ENCODE measurements at places on chromosomes 12 and 14.

- DNase-seq: no peak
These were observed 135.3 kb downstream of the AEBP2 start for GRCh38 chr12:19574601-19575000.

DNA sequence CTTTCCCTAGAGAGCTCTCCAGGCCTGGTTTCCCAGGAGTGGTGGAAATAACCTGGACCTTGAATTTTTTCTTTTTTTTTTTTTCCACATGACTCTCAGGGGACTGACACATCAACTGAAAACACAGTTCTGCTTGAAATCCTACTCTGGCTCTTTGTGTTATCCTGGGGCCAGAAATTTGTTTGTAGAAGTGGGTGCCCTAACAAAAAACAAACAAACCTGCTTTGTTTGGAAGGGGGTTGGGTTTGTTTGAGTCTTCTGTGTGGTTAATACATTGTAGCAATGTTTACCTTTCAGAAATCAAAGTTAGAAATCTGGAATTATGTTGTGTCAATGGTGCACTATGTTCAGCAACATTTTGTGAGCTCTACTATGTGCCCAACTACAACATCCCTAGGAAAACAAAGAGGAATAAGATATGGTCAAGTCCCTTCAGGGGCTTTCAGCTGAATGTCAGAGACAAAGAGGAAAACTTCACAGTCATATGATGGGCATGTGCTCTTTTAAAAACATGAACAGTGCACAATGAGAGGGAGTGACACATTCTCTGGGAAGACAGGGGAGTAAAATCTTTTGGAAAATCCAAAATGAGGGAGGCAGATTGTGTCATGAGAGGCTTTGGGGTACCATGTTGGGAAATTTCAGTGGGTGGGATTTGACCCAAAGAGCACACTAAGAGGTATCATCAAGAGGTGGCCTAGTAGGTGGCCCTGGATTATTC, 1.5 kb upstream of the IGF1 start:
- no peak for DNase-seq

- no peak for DNase-seq
These were observed 1.2 kb downstream of the MIPOL1 start for GRCh38 chr14:37198907-37199306.

- DNase-seq: no peak
These were observed 63.7 kb downstream of the PUS7L start for GRCh38 chr12:43694879-43695278.

GRCh38 chr14:69327507-69327906, 67.5 kb downstream of the GALNT16 start:
- no peak for DNase-seq

- no peak for DNase-seq
These were observed 1.3 kb upstream of the SLC41A2 start for GRCh38 chr12:104959335-104959841.

DNA sequence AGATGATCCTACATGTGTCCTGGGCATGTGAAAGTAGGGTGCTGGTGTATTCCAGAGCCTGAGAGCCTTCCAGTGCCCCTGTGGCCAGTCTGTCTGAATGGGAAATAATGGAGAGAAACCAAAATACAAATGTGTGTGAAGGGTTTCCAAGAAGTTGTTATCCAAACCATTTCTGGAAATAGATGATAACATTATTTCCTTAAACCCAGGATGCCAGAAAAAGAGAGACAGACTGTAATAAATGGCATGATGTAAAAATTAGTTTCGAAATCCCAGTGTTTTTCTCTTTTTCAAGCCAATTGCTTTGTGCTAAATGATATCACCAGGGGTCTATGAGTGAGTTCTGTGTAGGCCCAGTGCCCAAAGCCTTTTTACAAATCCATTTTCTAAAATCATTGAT, 175.3 kb downstream of the PHLDA1 start:
- DNase-seq: no peak

DNA sequence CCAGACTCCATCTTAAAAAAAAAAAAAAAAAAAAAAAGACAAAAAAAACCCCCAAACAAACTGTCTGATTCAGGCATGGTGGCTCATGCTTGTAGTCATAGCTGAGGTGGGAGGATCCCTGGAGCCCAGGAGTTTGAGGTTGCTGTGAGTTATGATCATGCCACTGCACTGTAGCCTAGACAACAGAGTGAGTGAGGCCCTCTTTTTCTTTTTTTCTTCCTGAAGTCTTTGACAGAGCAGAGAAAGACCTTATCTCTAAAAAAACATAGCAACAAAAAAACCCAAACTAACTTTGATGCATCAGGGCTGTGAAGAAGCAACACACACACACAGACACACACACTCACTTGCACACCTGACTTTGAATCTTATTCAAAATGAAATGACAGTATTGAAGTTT, 7.7 kb upstream of the AMN1 start:
- DNase-seq: no peak

DNA sequence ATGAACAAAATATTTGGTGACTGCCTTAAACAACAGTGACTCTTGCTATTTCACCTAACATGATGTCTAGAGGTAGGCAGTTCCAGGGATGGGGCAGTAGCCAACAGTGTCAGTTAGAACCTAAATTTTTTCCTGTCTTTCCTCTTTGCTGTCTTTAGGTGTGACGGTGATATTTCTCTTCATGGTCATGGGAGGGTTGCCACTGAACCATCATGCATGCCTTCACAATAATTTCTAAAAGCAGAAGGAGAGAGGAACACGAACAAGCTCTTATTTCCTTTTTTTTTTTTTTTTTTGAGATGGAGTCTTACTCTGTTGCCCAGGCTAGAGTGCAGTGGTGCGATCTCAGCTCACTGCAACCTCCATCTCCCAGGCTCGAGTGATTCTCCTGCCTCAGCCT, 2.4 kb downstream of the CCDC63 start:
- no peak for DNase-seq

GRCh38 chr14:103504991-103505565, 17.6 kb downstream of the CKB start:
- no peak for DNase-seq

All from NCI-H446 (cell line).